Smooth muscle cell of the pulmonary artery (primary cell): ENCODE measurements at places on chromosomes 16 and 17. TPM values are rescaled to one million over a fixed set of nuclear protein-coding genes. Genes with fewer than 3 reads are reported as not detected.

FBXW10B gene
- 0.20 and 1.6 TPM in 2 replicates for total RNA-seq

C17orf75 gene
- total RNA-seq: 16.5 and 26.1 TPM in 2 replicates

NLRC5 gene
- 18.9 and 33.8 TPM in 2 replicates for total RNA-seq

SLC47A2 gene
- 0.85 TPM in 1 of 2 replicates, not detected in the other for total RNA-seq

C17orf50 gene
- not detected in 2 replicates for total RNA-seq

PRSS8 gene
- not detected in 2 replicates for total RNA-seq

KRT13 gene
- total RNA-seq: not detected in 2 replicates

TEX14 gene
- 0.03 and 0.07 TPM in 2 replicates for total RNA-seq

GLOD4 gene
- total RNA-seq: 41.4 and 48.8 TPM in 2 replicates

CCL17 gene
- total RNA-seq: not detected in 2 replicates

FN3KRP gene
- total RNA-seq: 15.1 and 16.5 TPM in 2 replicates

TNK1 gene
- 0.20 and 0.26 TPM in 2 replicates for total RNA-seq

HSBP1 gene
- 110 and 121 TPM in 2 replicates for total RNA-seq

SPATA22 gene
- 0.13 and 0.26 TPM in 2 replicates for total RNA-seq

PPP1R27 gene
- total RNA-seq: not detected in 2 replicates

SEPTIN12 gene
- total RNA-seq: not detected in 2 replicates

TBC1D3G gene
- total RNA-seq: 0.07 TPM in 1 of 2 replicates, not detected in the other

GGA2 gene
- 25.2 and 27.7 TPM in 2 replicates for total RNA-seq

LRRC75A gene
- total RNA-seq: 1.7 and 2.1 TPM in 2 replicates

KRT36 gene
- not detected in 2 replicates for total RNA-seq

TMEM97 gene
- total RNA-seq: 7.8 TPM in 2 replicates

CRYM gene
- 0.63 TPM in 1 of 2 replicates, not detected in the other for total RNA-seq

GPS1 gene
- 75.1 and 103 TPM in 2 replicates for total RNA-seq

TBC1D3C gene
- 0.39 TPM in 1 of 2 replicates, not detected in the other for total RNA-seq

SERPINF2 gene
- 0.20 and 0.63 TPM in 2 replicates for total RNA-seq

RNF112 gene
- total RNA-seq: 1.6 and 5.0 TPM in 2 replicates

CD300E gene
- not detected in 2 replicates for total RNA-seq

TSEN54 gene
- total RNA-seq: 5.5 and 12.9 TPM in 2 replicates

HOXB7 gene
- total RNA-seq: 1.6 and 1.8 TPM in 2 replicates

IL32 gene
- 4.0 and 6.3 TPM in 2 replicates for total RNA-seq

SLC12A3 gene
- not detected in 2 replicates for total RNA-seq

MYH13 gene
- total RNA-seq: not detected in 2 replicates

ZSCAN10 gene
- total RNA-seq: not detected in 2 replicates
